AG09319 (cell line): ENCODE measurements at places on chromosomes 2 and 18.
A peak's percentile ranks its signal among the peaks of the same experiment; 100 is the strongest.

DNA sequence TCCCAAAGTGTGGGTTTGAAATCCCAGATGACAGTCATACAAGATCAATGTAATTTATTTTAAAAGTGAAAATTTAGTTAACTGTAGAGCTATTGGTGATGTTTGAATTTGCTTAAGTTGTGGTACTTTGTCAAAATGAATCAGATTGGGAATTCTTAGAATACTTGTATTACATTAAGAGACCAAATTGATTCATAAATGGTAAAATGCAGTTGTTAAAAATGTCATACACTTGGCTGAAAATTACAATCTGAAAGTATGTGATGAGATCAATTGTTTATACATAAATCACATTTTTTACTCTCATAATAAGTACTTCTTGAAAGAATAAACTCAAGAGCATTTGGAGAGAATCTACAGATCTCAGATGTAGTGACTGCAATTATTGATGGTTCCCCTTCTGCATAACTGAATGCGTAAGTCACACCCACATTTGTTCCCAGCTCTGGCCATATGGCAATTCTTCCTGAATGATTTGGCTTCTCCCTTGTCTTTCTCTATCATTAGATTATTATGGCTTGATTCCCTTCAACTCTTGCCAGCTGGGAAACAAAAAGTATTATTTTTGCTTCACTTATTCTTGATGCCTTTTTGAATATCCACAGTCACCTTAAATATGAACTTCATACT is 558.5 kb downstream of the CPS1 start:
- DNase-seq = peak; percentile 32

GRCh38 chr2:127968610-127969339 is 59.1 kb downstream of the SAP130 start:
- no peak for DNase-seq

DNA sequence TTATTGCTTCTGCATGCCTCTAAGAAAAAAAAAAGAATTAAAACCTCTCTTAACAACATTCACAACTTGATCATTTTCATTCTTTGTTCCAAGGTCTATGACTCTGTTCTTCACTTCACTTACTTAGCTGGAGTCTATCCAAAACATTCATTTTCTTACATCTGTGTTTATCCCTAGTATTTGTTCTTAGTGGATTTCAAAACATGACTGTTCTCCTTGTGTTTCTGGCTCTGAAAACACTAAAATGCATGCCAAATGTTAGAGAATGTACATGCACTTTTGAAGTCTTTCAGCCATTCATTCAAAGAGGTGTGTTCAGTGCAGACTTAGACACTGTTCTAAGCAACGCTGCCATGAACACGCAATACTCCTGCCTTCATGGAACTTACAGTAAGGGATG is 138.8 kb downstream of the CNTNAP5 start:
- DNase-seq = no peak

- DNase-seq = no peak
These were observed 34.6 kb upstream of the IL37 start for GRCh38 chr2:112876257-112876970.

- peak; percentile 44 for DNase-seq
These were observed 39.1 kb upstream of the FIGN start for GRCh38 chr2:163774862-163775261.

GRCh38 chr2:108833219-108833618 is 46.6 kb downstream of the CCDC138 start:
- no peak for DNase-seq
